ENCODE measurements at places on chromosomes 13 and 19. TPM values are rescaled to one million over a fixed set of nuclear protein-coding genes. Genes with fewer than 3 reads are reported as not detected.

Gene ZBTB32
- not detected for total RNA-seq

Gene C19orf33
- not detected for total RNA-seq

Gene FXYD1
- total RNA-seq, result 2.1 TPM

Gene ZNF112
- 9.1 TPM for total RNA-seq

Gene PSENEN
- total RNA-seq, result 6.5 TPM

Gene CACNG6
- total RNA-seq, result not detected

Gene DIAPH3
- 8.4 TPM for total RNA-seq

Gene FCGBP
- 0.32 TPM for total RNA-seq

Gene TNNI3
- not detected for total RNA-seq

Gene PCSK4
- total RNA-seq, result 2.8 TPM

Gene TLE5
- 350 TPM for total RNA-seq

Gene RETN
- not detected for total RNA-seq

Gene ABCA7
- 8.3 TPM for total RNA-seq

Gene PPFIA3
- 1.8 TPM for total RNA-seq

Gene ZNF708
- total RNA-seq, result 7.6 TPM
